ENCODE measurements at places on chromosomes 11 and 22.

DNA sequence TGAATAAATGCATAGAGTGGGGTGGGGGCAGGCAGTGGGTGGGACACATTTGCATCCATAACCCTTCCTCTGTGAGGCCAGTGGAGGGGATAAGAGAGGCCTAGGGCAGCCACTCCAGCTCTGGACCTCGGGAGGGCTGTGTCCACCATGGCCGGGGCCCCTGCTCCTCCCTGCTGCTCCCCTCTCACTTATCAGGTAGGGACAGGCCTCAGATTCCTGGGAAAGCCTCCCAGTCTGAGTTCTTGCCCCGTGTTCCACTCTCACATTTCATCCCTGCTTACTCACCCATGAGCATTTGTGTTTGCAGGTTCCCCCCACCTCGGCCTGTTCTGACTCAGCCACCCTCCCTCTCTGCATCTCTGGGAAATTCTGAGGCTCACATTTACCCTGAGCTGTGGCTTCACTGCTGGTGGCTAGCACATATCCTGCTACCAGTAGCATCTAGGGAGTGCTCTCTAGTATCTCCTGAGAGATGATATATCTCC is 128.7 kb upstream of the TOP3B start:
- peak; percentile 38 for DNase-seq

DNA sequence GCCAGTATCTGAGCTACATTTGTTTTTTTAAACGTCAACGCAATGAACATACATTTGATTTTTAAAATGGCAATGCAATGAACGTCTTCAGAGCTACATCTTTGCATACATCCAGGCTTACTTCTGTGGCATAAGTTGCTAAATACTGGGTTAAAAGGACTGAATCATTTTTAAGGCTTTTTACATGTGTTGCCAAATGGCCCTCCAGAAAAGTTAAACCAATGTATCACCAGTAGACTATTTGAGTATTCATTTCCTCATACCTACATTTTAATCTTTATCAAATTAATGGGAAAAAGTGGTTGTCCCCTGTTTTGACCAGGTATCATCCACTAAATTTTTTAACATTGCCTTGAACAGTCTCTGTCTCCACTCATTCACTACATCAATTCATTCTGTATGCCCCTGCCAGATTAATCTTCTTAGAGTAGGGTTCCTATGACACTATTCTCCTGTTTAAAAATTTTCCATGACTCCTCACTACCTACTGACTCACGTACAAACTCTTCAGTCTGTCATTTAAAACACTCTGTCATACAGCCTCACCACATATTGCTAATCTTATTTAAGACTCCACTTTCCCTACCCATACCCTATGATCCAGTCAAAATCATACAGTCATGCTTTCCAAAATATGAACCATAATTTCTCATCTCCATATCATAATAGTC is 12.4 kb upstream of the PRRG4 start:
- DNase-seq: no peak

DNA sequence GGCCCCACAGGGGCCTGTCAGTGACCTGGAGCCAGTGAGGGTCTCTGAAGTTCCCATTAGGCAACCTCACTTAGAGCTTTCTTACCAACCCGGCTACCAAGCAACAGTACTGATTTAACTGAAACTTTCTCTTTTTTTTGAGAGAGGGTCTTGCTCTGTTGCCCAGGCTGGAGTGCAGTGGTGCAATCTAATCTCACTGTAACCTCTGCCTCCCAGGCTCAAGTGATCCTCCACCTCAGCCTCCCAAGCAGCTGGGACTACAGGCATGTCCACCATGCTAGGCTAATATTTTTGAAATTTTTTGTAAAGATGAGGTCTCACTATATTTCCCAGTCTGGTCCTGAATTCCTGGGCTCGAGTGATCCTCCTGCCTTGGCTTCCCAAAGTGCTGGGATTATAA is 42.5 kb downstream of the ARFGAP3 start:
- no peak for DNase-seq

DNA sequence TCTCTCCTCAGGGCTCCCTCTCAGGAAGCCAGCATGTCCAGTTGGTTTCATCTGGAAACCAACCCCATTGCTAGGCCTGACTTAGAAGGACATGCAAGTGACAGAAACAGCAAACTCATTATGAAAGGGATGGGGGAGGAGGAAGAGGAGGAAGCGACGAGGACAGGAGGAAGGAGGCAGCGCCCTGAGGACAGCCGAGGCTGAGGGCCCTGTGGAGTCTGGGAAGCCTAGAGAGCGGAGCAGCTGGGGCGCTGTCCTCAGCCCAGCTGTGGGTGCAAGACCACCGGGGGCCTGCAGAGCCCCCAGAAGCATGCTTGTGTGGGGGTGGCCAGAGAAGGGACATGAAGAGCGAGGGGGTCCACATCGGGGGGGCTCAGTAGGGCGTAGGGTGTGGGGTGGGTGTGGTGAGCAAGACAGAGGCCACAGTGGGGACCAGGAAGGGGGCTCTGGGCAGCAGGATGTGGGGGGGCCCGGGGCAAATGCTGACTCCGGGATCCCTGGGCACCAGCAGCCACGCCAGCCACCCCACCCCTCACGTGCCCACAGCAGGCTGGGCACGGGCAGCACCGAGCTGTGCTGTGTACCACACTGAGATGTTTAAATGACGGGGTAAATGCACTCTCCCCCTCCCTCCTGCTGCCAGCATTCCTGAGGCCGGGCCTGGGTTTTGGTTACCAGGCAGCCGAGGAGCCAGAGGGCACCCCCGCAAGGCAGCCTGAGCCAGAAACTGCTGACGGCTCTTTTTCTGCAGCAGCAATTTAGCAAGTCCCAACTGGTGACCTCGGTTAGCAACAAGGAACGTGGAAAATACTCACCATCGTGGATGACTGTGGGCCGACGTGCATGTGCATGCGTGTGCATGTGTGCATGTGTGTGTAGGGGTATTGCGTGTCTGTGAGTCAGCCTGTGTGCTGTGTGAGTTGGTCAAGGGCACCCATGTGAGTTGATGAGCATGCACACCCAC is 82.7 kb upstream of the LINC01488 start:
- no peak for DNase-seq

DNA sequence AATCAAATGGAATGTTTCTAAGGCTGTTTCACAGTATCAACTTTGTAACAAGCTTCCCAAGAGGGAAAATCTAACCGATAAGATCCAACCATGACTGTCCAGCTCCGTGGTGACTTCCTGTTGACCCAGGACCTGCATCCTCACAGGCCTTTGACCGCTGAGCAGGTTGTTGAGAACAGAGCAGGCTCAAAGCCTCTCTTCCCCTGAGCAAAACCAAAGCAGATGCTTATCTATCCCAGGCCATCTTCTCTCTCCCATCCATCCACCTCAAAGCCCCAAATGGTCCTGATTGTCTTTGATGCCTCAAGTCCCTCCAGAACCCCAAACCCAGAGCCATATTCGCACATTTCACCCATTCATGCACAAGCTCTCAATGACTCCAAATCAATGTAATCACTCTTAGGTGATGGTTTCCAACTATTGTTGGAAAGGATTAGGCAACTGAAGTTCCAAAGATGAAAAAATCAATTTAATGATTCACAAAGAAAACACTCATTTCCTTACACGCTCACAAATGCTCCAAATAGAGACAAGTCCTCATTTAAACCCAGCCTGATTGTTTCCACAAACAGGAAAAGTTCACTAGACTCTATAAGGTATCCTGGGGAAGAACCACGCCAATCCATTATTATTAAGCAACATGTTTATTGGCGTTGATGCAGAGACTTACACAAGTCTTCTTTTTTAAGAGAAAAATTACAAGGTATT is 48.7 kb downstream of the C11orf58 start:
- no peak for DNase-seq

DNA sequence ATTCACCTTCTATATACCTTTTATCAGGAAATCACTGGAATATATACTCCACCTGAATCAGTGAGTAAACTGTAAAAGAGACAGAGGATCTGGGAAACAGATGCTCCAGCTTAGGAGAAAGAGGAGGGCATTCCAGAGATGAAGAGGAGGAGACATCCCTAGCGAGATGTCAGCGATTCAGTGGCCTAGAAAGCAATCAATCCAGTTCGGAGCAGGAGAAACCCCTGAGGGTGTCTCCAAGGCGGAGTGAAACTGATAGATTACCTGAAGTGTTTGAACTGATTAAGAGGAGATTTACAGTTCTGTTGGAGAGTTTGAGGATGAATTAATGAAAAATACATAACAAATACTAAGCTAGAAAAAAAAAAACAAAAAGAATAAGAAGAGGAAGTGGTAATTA is 24.5 kb upstream of the TNRC6B start:
- no peak for DNase-seq

All from Panc1 (cell line).